Suprapubic skin (tissue), 4 donors: ENCODE measurements at places on chromosomes 5 and 9. TPM values are rescaled to one million over a fixed set of nuclear protein-coding genes. Genes with fewer than 3 reads are reported as not detected.

PTGDS gene
- total RNA-seq = 31.3 TPM

GABRA1 gene
- not detected for total RNA-seq

DNA sequence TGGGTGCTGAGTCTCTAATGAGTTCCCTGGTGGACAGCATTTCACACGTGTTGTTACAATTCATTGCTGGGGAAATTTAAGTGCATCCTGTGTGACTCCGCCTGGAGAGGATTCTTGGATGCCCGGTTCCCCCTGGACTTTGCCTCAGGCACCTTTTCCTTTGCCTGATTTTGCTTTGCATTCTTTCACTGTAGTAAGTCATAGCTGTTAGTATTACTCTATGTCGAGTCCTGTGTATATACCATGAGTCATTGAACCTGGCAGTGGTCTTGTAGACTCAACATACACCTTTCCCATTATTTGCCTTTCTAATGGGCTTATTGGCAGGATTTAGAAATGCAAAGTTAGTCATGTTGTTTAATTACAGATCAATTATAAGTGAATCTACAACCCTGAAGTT is 81.9 kb upstream of the DHFR start:
- H3K4me1 ChIP-seq = no peaks in the 10 kb centered on the region
- H3K27me3 ChIP-seq = no peaks in the 10 kb centered on the region
- H3K36me3 ChIP-seq = peaks cover 9% of the 10 kb centered on the region
- no peak overlapping the region for H3K4me3 ChIP-seq
- H3K27ac ChIP-seq = no peak overlapping the region
- no peak for DNase-seq

- no peak overlapping the region for H3K4me3 ChIP-seq
- DNase-seq = no peak
- H3K27me3 ChIP-seq = no peaks in the 10 kb centered on the region
- no peaks in the 10 kb centered on the region for H3K36me3 ChIP-seq
- no peaks in the 10 kb centered on the region for H3K4me1 ChIP-seq
- H3K27ac ChIP-seq = no peak overlapping the region
These were observed 315.6 kb downstream of the MTRR start for GRCh38 chr5:8184455-8185063.

DNA sequence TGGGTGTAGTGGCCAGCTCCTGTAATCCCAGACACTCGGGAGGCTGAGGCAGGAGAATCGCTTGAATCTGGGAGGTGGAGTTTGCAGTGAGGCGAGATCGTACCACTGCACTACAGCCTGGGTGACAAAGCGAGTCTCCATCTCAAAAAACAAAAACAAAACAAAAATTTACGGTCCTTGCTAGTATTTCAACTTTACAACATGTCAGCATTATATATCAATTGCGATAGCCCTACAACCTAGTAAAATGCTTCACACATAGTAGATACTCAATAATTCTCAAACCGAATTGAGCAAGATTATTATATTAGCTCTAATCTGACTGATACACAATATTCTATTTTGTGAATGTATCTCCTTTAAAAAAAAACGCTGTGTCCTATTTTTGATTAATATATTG is 1411.0 kb upstream of the WWC1 start:
- no peak overlapping the region for H3K27ac ChIP-seq
- DNase-seq = no peak
- H3K4me3 ChIP-seq = no peak overlapping the region
- no peaks in the 10 kb centered on the region for H3K27me3 ChIP-seq
- no peaks in the 10 kb centered on the region for H3K36me3 ChIP-seq

DNA sequence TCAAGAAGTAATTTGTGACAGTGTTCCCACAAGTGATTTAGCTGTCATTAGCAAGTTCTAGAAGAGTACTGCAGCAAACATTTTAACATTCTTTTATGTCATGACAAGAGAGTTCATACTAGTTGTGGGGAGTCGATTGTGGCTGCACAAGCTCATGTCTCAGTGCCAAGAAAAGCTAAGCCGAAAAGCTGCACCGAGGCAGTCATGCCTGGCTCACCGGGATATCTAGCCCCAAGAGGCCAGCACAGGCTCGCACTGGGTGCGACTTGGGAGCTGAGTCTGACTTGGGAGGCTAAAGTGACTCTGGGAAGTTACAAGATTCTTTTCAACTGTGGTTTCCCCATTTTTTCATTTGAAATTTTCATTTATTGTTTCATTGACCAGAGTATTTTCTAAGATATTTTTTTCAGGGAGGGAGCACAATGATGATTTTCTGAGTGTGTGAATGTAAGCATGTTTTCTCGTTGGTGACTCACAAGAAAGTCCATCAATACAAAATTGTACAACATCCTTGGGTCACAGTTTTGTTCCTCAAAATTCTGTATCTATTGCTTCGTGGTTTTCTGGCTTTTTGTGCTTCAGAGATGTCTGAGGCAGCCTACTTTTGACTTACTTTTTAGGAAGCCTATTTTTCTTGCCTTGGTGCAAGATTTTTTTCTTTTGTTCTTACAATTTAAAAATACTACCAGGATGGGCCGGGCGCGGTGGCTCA is 18.7 kb downstream of the CAST start:
- peaks cover 12% of the 10 kb centered on the region for H3K4me1 ChIP-seq
- DNase-seq = no peak
- no peaks in the 10 kb centered on the region for H3K27me3 ChIP-seq
- H3K27ac ChIP-seq = no peak overlapping the region
- H3K36me3 ChIP-seq = peaks cover 22% of the 10 kb centered on the region
- H3K4me3 ChIP-seq = no peak overlapping the region

DNA sequence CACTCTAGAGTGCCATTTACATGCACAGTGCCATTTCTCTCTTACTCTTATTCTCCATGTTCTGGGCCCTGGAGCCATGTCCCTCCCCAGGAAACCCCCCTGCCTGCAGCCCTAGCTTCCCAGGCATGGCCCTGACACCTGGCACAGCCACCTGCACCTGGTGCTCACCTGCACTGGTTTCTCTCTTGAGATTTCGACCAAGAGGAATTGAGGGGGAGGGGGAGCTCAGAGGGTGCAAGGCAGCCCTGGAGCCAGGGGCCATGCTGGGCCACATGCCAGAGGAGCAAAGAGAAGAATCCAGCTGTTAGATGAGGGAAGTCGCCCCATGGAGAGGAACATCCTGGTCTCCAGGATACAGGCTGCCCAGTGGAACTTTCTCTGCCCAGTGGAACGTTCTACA is 65.0 kb upstream of the RAPGEF1 start:
- peaks cover 6% of the 10 kb centered on the region for H3K4me1 ChIP-seq
- H3K27ac ChIP-seq = no peak overlapping the region
- no peak for DNase-seq

GRCh38 chr9:109846776-109847175 is 66.8 kb downstream of the PALM2AKAP2 start:
- no peak overlapping the region for H3K27ac ChIP-seq
- no peaks in the 10 kb centered on the region for H3K36me3 ChIP-seq
- DNase-seq = no peak
- H3K27me3 ChIP-seq = no peaks in the 10 kb centered on the region

DNA sequence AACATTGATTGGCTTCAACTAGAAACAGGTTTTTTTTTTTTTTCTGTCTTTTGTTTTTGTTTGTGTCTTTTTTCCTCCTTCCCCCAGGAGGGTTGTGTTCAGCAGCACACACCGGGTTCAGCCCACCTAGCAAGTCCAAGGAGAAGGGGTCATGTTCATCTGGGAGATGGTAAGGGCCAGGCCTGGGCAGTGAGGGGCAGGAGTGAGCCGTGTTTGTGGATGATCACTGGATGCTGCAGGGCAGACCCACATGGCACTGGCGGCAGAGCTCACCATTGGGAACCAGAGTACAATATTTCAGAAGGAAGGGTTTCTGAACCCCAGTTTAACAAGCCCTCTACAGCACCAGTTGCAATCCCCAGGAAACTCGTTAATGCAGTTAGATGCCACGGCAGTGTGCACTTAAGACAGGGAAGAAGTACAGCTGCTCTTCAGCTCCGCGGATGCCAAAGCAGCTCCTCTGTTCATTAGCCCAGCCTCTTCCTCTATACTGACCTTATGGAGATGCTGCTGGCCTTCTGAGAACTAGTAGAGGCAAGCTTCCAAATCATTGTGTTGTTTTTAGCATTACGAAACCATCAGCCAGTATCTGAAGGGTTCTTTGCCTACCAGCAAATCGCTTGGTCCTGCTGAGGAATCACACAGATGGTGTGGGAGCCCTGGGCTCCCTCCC is 508.2 kb upstream of the WWC1 start:
- no peak overlapping the region for H3K4me3 ChIP-seq
- no peak for DNase-seq
- H3K27ac ChIP-seq = no peak overlapping the region
- no peaks in the 10 kb centered on the region for H3K27me3 ChIP-seq
- no peaks in the 10 kb centered on the region for H3K36me3 ChIP-seq

- no peak within 1 kb of the TSS for H3K27ac ChIP-seq
- no peak within 1 kb of the TSS for H3K4me3 ChIP-seq
- H3K4me1 ChIP-seq = peaks cover 2% of the 10 kb centered on the region
- H3K36me3 ChIP-seq = no peaks in the 10 kb centered on the region
These were observed at the start of gene CFAP157 for GRCh38 chr9:127706836-127707241. Gene CFAP157, plus strand, starts transcription at chr9:127706988. Its CDS starts 44 bp downstream, at chr9:127707032.
